ENCODE measurements at places on chromosomes 7 and 10. TPM values are rescaled to one million over a fixed set of nuclear protein-coding genes. Genes with fewer than 3 reads are reported as not detected.

The LHFPL3 gene
- not detected for total RNA-seq

The GJD4 gene
- total RNA-seq, result not detected

The SLC18A3 gene
- total RNA-seq, result not detected

The PRSS37 gene
- not detected for total RNA-seq

The GPR158 gene
- total RNA-seq, result not detected

The AUTS2 gene
- 88.5 TPM for total RNA-seq

The ERVW-1 gene
- not detected for total RNA-seq

The CRYGN gene
- not detected for total RNA-seq

The GHRHR gene
- not detected for total RNA-seq

The ENTPD1 gene
- total RNA-seq, result 3.7 TPM

The HGF gene
- total RNA-seq, result not detected

The CYP26A1 gene
- not detected for total RNA-seq

The SLC26A3 gene
- total RNA-seq, result not detected

The OR2A12 gene
- total RNA-seq, result not detected

The PAPOLB gene
- total RNA-seq, result 0.07 TPM

The HTR7 gene
- total RNA-seq, result 0.10 TPM

The LANCL2 gene
- total RNA-seq, result 6.5 TPM

The TMEM176B gene
- total RNA-seq, result 0.37 TPM

The OR2A5 gene
- not detected for total RNA-seq

The GDF2 gene
- not detected for total RNA-seq

The PAX4 gene
- not detected for total RNA-seq

The WEE2 gene
- total RNA-seq, result not detected

The HHEX gene
- 1.7 TPM for total RNA-seq

The C10orf62 gene
- total RNA-seq, result not detected

The DPYSL4 gene
- total RNA-seq, result not detected

The ADARB2 gene
- not detected for total RNA-seq

The EBLN1 gene
- total RNA-seq, result not detected

The C10orf53 gene
- total RNA-seq, result not detected

The POU6F2 gene
- total RNA-seq, result 0.40 TPM

The SVIL gene
- total RNA-seq, result 1.5 TPM

The ARL4A gene
- total RNA-seq, result 13.1 TPM

The EEF1AKMT2 gene
- total RNA-seq, result 35.0 TPM

The NPC1L1 gene
- not detected for total RNA-seq

The TMEM139 gene
- 0.46 TPM for total RNA-seq

The EPHB6 gene
- 0.33 TPM for total RNA-seq

The OR2A7 gene
- not detected for total RNA-seq

The MSS51 gene
- total RNA-seq, result 4.2 TPM
